Sigmoid colon (tissue), 7 donors: ENCODE measurements at places on chromosomes 7 and 10.
A peak's percentile ranks its signal among the peaks of the same experiment; 100 is the strongest.

- DNase-seq: no peak
Measured at GRCh38 chr10:8047452-8048280, 6.8 kb upstream of the GATA3 start.

DNA sequence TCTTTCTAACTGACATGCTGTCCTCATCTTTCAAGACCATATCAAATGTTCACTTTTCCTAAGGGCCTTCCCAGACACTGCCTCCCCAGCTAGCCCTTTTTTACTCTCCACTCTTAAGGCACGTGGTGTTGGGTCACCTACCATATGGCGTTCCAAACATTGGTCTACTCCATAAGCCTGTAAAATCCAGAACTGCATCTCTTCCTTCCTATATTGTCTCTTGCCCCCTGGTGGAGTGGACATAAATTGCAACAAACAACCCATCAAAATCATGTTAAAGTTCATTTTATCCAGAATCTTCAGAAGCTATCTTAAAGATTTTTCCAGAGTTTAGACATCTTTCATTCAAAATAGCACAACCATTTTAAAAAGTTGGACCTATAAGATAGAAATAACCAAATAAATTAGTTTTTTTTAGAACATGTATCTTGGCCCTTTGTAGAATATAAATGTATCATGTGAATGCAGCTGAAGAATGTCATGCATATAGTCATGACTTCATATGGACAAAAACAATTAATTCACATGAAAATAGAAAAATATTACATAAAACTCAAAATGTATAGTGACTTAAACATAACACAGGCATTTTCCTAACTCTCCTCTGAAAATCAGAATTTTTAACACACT, 180.6 kb upstream of the CHRM2 start:
- no peak for DNase-seq

- peak; percentile 81 for DNase-seq
Measured at GRCh38 chr10:133378251-133379096, 588 bp upstream of the PAOX start.

GRCh38 chr7:101167645-101168411, 2.5 kb upstream of the VGF start:
- DNase-seq: no peak

GRCh38 chr7:43650457-43651052, 67.6 kb downstream of the STK17A start:
- DNase-seq: no peak

DNA sequence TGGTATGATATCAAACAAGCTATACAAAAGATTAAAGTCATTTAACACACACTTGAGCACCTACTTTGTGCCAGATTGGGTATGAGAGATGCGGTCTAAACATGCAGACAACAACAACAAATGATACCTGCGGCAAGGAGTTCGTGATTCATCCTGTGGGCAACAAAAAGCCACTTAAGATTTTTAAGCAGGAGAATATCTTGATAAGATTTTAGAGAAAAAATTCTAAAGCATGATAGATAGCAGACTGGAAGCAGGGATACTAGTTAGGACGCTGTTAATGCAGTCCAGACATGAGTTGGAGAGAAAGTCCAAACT, 1.6 kb upstream of the KBTBD2 start:
- DNase-seq: no peak

DNA sequence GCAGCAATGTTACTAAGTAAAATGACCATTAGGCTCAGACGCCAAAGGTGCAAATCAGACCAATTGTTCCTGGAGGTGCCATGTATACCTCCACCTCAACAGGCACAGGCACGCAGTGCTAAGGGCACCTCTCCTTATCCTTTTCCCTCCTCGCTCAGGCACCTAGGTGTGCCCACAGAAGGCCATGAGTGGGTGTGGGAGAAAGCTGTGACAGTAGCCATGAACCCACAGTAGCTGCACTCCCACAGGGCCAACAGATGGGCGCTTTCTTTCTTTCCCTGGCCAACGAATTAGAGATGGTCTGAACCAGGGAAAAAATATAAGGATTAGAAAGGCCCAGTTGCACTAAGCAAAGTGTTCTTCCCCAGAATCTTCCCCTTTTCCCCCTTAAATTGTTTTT, 15.5 kb upstream of the TNS3 start:
- no peak for DNase-seq
